ENCODE measurements at places on chromosomes 11 and 22.

- DNase-seq: no peak
These were observed at the start of gene SCT for GRCh38 chr11:626475-627307. Gene SCT, minus strand, starts transcription at chr11:627181. Its CDS starts 38 bp downstream, at chr11:627143.

- DNase-seq: no peak
These were observed 81.7 kb downstream of the BARX2 start for GRCh38 chr11:129457321-129457720.

GRCh38 chr22:32684822-32685187, 116.7 kb upstream of the TIMP3 start:
- peak; percentile 33 for DNase-seq

- DNase-seq: peak; percentile 35
These were observed 2.9 kb upstream of the BTBD10 start for GRCh38 chr11:13465909-13466371.

DNA sequence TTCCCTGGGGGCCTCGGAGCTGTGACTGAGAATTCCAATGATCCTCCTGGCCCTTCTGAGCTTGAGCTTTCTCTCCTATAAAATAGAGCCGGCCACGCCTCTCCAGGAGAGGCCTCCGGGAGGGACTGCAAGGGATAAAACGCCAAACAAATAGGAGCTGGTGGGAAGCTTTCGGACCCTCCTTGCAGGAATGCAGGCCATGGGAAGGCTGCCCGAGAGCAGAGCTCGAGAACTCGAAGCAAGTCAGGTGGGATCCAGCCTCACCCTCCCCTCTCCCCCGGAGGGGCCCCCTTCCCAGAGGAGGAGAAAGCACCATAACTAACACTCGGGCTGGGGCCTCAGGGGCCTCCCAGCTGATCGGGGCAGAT, 34.6 kb downstream of the FLRT1 start:
- DNase-seq: no peak

- DNase-seq: no peak
These were observed 137.2 kb downstream of the DBX1 start for GRCh38 chr11:20023082-20023426.

GRCh38 chr11:65150509-65151299, 16.4 kb upstream of the SYVN1 start:
- DNase-seq: peak; percentile 93

DNA sequence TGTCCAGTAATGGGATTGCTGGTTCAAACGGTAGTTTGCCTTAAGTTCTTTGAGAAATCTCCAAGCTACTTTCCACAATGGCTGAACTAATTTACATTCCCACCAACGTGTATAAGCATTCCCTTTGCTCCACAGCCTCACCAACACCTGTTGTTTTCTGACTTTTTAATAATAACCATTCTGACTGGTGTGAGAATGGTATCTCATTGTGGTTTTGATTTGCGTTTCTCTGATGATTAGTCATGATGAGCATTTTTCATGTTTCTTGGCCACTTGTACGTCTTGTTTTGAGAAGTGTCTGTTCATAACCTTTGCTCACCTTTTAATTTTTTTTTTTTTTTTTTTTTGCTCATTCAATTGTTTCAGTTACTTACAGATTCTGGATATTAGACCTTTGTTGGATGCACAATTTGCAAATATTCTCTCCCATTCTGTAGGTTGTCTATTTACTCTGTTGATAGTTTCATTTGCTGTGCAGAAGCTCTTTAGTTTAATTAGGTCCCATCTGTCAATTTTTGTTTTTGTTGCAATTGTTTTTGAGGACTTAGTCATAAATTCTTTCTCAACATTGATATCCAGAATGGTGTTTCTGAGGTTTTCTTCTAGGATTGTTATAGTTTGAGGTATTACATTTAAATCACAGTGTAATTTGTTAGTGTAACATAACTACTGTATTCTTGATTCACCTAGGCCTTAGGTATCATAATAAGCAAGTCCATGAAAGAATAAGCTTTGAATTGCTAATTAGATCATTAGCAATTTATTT, 33.0 kb downstream of the CCDC34 start:
- no peak for DNase-seq

- DNase-seq: peak; percentile 86
These were observed 23.6 kb upstream of the MYRF start for GRCh38 chr11:61728940-61729219.

DNA sequence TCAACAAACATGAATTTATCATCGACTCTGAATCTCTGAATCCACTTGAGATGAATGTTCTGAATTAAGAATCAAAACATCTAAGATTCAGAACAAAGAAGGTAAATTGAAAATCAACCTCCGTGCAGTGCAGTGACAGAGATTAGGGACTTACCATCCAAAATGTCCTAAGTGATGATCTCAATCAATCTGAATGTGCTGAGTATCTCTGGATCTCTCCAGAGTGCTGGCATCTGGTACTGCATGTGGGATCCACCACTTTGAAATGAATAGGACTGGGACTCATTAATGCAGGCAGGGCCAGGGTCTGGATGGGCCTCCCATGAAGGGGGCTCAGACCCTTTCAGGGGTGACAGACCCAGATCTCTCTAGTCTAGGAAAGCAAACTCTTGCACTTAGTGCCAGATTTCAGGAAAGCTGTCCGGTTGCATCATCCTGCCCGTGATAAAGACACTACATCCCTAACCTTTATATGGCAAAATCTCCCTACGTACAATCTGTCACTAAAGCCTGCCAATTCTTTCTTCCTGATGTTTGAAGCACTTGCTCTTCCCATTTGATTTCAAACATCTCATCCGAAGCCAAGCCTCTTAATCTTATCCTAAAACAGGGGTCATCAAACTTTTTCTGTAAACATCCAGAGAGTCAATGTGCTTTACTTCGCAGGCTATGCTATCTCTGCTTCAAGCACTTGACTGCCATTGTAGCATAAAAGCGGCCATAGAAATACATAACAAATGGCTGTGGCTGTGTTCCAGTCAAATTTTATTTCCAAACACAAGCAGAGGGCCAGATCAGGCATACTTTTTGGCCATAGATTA, 263.3 kb downstream of the LARGE1 start:
- no peak for DNase-seq

GRCh38 chr22:22811016-22812009, 76.3 kb upstream of the IGLL5 start:
- no peak for DNase-seq

GRCh38 chr22:40352763-40353162, 6.5 kb downstream of the ADSL start:
- DNase-seq: no peak

DNA sequence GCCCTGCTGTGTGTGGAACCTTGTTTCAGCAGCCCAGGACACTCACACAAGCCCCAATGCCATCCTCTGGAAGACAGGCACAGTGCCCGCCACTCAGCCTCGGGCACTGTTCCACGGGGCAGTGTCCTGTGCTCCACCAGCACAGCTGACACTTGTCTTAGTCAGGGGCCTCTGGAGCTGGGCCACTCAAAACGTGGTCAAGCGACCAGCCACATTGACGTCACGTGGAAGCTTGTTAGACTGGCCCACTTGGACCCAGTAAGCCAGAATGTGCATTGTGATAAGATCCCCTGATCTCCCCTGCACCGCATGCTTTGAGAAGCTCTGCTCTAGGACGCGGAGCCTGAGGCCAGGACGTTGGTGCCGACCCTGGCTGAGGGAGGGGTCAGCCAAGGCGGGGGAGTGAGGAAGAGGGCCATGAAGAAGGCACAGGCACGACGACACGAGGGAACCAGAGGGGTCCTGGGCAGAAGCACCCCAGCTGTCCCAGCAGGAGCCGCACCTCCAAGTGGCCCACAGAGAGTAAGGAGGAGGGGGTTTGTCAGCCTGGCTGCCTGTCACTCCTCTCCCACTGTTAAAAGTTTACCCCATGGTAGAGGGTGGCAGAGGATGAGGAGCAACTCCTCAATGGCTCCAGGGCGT, 64.6 kb downstream of the LINC01488 start:
- DNase-seq: no peak

DNA sequence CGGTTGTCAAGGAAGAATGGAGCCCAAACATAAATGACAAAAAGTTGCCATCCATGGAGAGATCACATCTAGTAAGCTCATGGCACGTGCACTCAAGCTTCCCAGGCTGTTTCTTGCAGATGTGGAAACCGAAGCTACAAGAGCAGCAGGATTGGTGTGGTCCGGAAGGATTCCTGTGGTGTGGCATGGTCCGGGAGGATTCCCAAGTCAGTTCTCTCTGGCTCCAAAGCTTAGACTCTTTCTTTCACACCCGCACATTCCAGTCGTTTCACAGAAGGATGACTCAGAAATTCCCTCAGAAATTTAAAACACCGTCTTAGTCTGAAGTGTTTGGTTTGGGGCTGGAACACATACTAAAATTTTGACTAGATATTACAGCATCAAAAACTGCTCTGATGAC, 78.0 kb upstream of the DRD2 start:
- DNase-seq: peak; percentile 95

- no peak for DNase-seq
These were observed 7.2 kb downstream of the FLI1 start for GRCh38 chr11:128701086-128701485.

GRCh38 chr11:92397221-92397755, 172.7 kb downstream of the FAT3 start:
- no peak for DNase-seq

DNA sequence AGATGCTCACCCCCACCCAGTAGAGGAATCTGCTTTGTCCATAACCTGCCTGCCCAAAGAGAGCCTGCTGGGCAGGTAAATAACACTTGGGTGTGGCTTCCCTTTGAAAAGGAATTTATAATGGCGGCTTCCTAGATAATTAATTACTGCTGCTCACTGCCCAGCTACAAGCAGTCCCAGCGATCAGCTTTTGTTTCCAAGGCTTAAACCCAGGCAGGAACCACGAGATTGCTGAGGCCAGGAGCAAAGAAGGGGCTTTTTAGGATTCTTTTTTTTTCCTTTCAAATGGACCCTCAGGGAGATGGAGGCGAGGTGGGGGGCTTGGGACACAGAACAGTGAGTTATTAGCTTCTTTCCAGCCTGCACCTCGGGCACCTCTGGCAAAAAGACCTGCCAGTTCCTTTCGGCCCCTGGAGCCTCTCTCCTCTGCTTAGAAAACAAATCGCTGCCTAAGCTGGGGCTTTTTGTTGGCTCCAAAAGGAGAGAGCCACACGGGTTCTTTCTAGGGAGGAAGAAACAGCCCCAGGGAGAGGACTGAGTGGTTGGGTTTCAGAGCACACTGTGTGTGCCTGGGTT, 107.2 kb downstream of the TSPAN18 start:
- no peak for DNase-seq

DNA sequence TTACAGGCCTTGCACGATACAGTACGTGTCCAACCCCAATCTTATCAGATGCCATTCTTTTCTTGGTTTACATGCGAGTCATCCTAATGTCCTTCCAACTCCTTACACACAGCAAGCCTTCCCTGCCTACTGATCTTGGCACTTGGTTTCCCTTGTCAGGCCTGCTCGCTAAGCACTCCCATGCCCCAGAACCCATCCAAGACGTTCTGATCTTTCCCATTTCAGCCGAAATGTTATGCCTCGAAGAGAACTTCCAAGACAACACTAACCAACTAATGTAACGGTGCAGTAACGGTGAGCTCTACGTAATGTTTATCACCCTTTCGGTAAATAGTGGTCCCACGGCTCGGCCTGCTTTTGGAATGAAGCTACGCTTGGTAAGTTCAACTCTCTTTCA, 521 bp downstream of the PES1 start:
- no peak for DNase-seq

GRCh38 chr22:24996420-24996952, 44.0 kb downstream of the KIAA1671 start:
- peak; percentile 86 for DNase-seq

GRCh38 chr11:77505956-77506355, 32.1 kb upstream of the PAK1 start:
- DNase-seq: no peak

GRCh38 chr11:70662691-70663098, 264.4 kb downstream of the CTTN start:
- no peak for DNase-seq

DNA sequence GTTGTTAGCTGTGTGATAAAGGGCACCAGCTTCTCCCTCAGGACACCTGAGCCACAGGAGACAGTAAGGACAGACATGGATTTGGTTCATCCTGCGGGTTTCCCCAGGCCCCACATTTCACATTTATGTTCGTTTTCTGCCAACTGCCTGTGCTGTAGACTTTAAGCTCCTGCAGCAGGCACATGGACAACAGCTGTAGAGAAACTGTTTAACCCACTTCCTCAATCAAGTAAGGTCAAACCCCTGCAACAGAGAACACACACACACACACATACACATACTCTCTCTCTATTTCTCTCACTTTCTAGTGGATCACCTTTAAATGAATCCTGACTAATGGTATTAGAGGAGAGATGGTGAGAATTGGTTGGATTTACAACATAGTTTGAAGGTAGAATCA, 90.7 kb downstream of the C11orf87 start:
- DNase-seq: no peak

DNA sequence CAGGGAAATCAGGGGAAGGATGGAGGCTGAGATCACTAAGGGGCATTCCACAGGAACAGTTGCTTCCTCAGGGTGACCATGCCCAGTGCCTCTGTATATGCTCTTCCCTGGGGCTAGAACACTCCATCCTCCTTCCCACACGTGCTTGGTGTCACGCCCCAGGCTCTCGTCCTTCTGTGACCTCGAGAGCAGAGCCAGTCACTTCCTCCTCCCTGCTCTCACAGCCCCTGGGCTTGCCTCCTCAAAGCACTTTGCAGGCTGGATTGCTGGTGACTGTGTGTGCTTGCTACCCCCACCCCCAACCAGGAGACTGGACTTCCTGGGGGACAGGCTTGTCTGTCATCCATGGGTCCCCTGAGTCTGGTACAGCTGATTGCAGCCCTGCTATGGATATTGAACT, 56.5 kb upstream of the AMPD3 start:
- DNase-seq: no peak

GRCh38 chr11:119488256-119488995, 65.5 kb upstream of the THY1 start:
- DNase-seq: no peak

- no peak for DNase-seq
These were observed 87.4 kb downstream of the IGLL5 start for GRCh38 chr22:22974795-22975580.

- DNase-seq: peak; percentile 25
These were observed at the start of gene SCN2B for GRCh38 chr11:118175993-118176777. Gene SCN2B, minus strand, starts transcription at chr11:118176639. Its CDS starts 208 bp downstream, at chr11:118176431.

DNA sequence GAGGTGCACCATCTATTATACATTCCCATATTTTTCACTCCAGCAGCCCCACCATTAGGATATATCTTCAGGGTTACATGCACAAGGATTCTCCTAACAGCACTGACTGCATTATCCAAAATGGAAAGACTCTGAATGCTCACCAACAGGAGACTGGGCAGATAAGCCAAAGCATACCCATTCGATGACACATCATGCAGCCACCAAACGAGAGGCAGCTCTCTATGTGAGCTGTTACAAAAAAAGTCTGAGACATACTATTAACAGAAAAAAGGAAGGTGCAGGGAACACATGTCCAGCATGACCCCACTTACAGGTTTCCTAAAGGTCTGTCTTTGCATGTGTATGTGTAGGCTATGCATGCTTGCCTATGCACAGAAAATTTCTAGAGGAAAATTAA, 12.4 kb upstream of the SERPIND1 start:
- DNase-seq: no peak

Data from urothelium cell line (cell line).